Hair follicular keratinocyte (primary cell): ENCODE measurements at places on chromosomes 12 and 14. TPM values are rescaled to one million over a fixed set of nuclear protein-coding genes. Genes with fewer than 3 reads are reported as not detected.

Gene TGFB3
- total RNA-seq: 0.23 and 0.53 TPM in 2 replicates

Gene FOXN3
- total RNA-seq: 11.5 and 16.5 TPM in 2 replicates

Gene ACACB
- total RNA-seq: 0.55 and 1.0 TPM in 2 replicates

Gene LRP1-AS
- total RNA-seq: not detected in 2 replicates

Gene ADAM21
- 0.30 and 0.55 TPM in 2 replicates for total RNA-seq

Gene KRT73
- total RNA-seq: not detected in 2 replicates

Gene SLC25A21
- 0.23 and 0.34 TPM in 2 replicates for total RNA-seq

Gene CLEC2B
- total RNA-seq: 0.08 and 1.6 TPM in 2 replicates

Gene PZP
- total RNA-seq: 0.08 TPM in 1 of 2 replicates, not detected in the other

Gene KCNH3
- total RNA-seq: 0.39 TPM in 1 of 2 replicates, not detected in the other

Gene RND1
- 0.16 TPM in 1 of 2 replicates, not detected in the other for total RNA-seq

Gene ASIC1
- 3.5 and 8.4 TPM in 2 replicates for total RNA-seq

Gene SEC23A
- 80.5 and 85.4 TPM in 2 replicates for total RNA-seq

Gene BEST3
- not detected in 2 replicates for total RNA-seq

Gene SLCO1B1
- not detected in 2 replicates for total RNA-seq

Gene PIANP
- total RNA-seq: not detected in 2 replicates

Gene KRT3
- not detected in 2 replicates for total RNA-seq

Gene CFAP54
- total RNA-seq: 0.08 and 0.57 TPM in 2 replicates

Gene CHPT1
- 14.8 and 21.3 TPM in 2 replicates for total RNA-seq

Gene EIF2S3B
- 4.6 and 7.0 TPM in 2 replicates for total RNA-seq

Gene HSPB8
- total RNA-seq: 0.15 and 0.39 TPM in 2 replicates

Gene REM2
- 0.04 and 0.39 TPM in 2 replicates for total RNA-seq

Gene RPL10L
- total RNA-seq: not detected in 2 replicates

Gene TRHDE
- total RNA-seq: 0.46 and 0.47 TPM in 2 replicates

Gene TOGARAM1
- 2.9 and 4.1 TPM in 2 replicates for total RNA-seq

Gene OR4Q3
- total RNA-seq: not detected in 2 replicates

Gene BMP4
- 0.91 TPM in 1 of 2 replicates, not detected in the other for total RNA-seq

Gene LMNTD1
- not detected in 2 replicates for total RNA-seq

Gene PPFIA2
- not detected in 2 replicates for total RNA-seq

Gene CREBL2
- 12.3 and 17.6 TPM in 2 replicates for total RNA-seq

Gene KRT83
- total RNA-seq: not detected in 2 replicates

Gene ARL6IP4
- 262 and 285 TPM in 2 replicates for total RNA-seq
